ENCODE measurements at places on chromosomes 2 and 18.
A peak's percentile ranks its signal among the peaks of the same experiment; 100 is the strongest.

DNA sequence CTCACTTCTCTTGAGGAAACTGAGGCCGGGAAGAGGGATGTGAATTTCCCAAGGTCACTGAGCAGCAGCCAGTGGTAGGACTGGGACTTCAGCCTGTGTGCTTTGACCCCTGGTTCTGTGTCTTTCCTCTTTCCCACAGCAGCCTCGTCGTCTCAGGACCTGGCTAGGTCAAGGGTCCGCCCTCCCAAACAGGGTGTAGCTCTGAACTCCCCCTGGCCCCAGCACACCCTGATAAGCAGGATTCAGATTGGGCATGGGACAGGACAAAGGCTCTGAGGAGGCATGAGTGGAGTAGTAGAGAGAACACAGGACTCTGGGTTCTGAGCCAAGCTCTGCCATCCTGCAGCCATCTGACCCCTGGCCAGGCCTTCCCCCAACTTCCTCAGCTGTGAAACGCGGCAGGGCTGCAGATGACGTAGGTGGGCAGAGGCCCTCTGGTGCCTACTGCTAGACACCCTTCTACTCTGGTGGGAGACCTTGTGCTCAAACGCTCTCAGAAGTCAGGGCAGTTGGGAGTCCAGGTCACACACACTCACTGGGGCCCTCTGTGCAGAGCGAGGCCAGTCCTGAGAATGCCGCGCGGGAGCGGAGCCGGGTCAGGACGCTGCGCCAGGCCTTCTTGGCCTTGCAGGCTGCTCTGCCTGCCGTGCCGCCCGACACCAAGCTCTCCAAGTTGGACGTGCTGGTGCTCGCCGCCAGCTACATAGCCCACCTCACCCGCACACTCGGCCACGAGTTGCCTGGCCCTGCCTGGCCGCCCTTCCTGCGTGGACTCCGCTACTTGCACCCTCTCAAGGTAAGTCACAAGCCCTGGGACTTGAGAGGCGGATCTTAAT lies 984 bp downstream of the TCF23 start:
- DNase-seq = no peak

GRCh38 chr18:10202845-10203321 lies 251.6 kb upstream of the APCDD1 start:
- no peak for DNase-seq

DNA sequence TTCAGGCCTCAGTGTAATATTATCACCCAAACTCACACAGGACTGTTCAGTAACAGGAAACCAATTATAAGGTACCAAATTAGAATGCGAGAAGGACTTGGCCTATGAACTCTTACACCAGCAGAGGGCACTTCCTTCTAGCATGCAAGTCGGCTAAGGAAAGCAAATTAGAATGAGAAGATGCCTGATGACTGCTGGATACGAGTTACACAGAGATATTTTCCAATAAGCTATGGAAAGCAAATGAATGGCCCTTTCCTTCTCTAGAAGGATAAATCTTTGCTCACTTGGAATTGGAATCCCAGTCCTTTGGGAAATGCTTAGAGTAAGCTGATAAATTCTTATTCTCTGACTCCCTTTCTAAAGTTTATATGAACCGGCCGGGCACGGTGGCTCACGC lies 109.8 kb downstream of the AP1S3 start:
- DNase-seq = peak; percentile 54

DNA sequence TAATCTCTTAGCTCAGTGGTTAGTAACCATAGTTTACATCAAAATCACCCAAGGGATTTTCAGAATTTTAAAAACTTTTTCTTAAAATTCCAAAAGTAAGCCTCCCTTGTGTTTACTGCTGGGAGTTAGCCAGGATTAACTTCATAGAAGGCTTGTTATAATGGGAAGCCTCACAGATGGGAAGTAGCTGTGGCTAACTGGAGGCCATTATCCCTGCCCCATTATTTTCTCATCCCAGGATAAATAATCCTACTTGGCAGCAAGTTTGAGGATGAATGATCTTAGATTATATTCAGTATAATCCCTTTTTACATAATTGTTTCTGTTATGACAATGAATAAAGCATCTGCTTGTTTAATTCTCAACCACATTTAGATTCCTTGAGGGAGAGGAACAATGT lies 25.5 kb downstream of the PLEK start:
- no peak for DNase-seq

GRCh38 chr18:54856105-54856646 lies 27.9 kb downstream of the RAB27B start:
- DNase-seq = no peak

- DNase-seq = no peak
These were observed 32.9 kb upstream of the LYPD6B start for GRCh38 chr2:149005471-149006077.

DNA sequence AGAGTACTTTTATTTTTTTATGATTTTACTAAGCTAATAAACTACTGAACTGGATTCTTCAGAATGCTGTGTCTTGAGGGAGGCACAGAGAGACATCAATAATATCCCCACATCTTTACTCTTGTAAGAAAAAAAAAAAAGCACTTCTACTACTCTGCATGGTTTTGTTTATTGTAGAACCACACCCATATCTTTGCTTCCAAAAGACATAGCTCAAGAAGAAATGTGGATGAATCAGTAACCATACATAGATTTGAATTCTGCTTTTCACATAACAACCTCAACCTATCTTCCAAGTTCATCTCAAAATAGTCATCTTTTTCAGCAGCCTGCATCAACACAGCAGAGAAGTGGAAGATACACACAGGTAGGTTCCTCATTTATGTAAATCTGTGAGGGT lies 12.2 kb upstream of the COL5A2 start:
- no peak for DNase-seq

DNA sequence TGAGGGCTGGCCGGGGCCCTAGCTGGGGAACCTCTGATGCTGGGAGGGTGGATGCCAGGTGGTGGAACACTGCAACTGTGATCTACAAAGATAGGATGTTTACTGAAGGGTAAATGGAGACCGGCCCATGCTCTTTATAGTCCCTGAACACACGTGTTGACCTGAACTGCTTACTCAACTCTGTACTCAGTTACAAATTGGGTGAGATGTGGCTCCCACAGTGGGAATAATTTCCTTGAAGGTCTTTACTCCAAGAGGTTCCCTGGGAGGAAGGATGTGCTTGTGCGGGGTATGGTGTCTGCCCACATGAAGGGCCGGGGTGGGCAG lies 254.1 kb downstream of the PRKCE start:
- no peak for DNase-seq

DNA sequence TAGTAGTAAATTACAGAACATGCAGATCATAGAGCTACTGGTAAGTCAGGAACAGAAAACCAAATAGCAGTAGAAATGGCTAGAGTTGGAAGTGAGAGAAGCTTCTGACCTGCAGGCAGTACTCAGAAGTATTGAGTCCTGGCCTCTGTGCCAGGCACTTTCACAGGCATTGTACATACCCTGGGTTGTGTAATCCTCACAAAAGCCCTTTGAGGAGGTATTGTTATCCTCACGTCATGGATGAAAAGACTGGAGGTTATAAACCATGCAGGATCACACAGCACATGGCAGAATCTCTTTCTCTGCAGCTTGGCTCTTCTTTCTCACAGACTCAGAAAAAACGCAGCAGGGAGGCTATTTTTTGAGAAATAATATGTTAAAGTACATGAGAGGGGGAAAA lies 789.3 kb upstream of the FAM98A start:
- no peak for DNase-seq

DNA sequence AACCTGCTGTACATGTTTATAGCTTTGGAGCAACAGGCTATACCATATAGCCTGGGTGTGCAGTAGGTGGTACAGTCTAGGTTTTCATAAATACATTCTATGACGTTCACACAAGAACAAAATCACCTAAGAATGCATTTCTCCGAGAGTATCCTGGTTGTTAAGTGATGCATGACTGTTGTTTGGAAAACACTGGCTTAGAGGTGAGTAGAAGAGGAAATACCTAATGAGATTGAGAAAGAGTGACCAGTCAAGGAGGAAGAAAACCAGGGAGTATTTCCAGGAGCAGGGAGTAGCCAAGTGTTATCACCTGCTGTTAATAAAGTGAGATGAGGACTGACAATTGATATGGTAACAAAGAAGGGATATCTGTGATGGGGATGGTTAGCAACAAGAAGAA lies 2.9 kb upstream of the ZNF892 start:
- no peak for DNase-seq

- peak; percentile 78 for DNase-seq
These were observed 120.5 kb downstream of the EIPR1 start for GRCh38 chr2:3257166-3257565.

DNA sequence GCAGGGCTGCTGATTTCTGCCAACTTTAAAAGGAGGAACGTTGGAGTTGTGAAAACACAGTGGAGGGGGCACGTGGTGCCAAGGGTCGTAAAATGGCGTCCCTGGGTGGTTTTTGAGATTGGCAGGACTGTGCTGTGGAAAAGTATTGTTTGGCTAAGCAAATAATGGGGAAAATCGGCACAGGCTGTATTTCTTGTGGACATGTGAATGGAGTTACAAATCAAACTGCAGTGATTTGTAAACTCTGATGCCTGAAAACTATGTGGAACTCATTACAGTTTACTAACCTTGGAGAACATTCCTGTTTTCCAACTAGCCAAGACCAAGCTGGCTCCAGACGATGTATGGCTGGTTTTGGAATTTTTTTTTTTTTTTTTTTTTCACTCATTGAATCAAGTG lies 68.7 kb downstream of the KCTD1 start:
- DNase-seq = no peak

DNA sequence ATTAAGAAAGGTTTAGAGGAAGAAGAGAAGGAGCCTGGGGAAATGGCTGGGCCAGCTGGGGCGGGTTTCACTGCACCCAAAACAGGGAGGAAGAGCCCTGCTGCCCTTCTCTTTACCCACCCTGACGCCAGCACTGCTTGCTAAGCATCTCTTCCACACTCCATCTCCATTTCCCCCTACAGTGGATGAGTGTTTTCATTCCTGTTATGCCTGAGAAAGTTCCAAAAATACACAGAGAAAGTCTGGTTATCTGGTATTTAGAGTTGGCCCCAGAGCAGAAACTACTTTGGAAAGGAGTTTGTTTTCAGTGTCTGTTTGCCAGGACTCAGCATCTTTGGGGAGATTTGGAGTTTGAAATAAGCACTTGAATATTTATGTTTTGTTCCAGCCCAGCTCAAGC lies 451.0 kb downstream of the SLC4A3 start:
- DNase-seq = no peak

DNA sequence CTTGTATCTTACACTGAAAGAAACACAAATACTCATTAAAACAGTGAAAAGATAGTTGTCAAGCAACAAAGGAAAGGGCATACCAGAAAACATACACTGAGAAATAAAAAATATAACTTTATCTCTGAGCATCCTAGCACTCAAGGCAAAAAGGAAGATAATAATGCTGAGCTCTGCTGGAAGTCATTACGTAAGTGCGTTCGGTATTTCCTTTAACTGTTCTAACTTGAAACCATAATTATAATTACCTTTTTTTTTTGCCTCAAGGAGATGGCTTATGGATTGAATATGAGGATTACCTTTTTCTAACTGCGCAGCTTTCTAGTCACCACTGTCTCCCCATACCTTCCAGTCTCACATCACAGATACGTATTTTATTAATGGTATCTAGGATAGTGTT lies 308.1 kb downstream of the GBX2 start:
- DNase-seq = no peak

GRCh38 chr18:46447323-46447722 lies 209.7 kb downstream of the LOXHD1 start:
- DNase-seq = no peak

DNA sequence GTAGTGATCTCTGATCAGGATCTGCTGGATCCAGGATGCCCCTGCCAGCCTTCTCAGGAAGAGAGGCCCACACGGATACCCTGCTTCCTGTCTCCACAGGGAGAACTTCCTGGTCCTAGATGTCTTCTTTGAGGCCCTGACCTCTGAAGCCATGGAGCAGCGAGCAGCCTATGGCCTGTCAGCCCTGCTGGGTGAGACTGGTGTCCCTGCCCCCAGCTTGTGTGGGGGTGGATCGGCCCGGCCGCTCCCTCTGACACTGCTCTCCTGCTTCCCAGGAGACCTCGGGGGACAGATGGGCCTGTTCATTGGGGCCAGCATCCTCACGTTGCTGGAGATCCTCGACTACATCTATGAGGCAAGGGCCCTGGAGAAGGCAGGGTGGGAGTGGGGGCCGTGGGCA lies 6.6 kb downstream of the CHPF start:
- DNase-seq = no peak

DNA sequence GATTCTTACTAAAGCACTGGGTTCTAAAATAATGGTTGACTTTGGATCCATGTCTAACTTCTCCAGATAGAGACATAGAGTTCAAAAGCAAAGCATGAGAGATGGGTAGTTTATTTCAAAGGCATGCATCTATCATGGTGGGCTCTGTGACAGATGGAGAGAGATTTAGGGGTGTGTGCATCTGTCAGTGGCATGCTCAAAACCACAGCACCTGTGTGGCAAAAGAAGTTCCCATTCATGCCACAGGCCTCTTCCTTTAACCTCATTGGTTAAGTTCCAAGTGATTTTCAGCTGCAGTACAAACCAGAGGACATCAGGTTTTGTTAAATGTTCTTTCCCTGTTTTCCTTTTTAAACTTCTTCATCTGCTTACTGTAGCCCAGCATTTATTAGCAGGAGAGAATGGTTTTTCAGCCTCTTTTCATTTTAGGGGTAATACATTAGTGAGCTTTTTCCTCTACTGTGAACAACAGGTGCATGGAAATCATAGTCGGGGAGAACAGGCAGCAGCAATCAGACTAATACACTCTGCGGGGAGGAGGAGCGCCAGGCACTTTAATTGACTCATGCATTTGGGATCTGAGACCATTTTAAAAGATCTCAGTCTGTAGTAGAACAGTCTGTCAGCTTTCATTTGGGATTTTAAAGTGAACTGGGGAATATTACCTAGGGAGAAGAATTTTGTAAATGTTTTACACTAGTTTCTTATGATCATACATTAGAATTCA lies 52.4 kb upstream of the UPP2 start:
- peak; percentile 17 for DNase-seq

DNA sequence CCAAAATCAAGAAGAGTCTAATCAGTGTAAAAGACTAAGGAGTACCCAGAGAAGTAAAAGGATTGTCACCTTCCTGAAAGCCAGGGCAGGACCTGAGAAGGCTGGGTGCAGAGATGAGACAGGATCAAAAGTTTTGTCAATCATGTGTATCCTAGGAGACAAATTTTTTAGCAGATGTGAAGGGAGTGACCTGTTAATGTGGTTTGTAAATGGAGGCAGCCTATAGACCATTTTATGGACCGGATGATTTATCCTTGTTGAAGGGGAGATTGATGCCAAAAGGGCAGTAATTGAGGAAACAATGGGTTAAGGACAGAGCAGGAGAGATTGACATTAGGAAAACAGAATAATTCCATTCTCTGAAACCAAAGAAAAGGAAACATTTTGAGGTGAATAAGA lies 813 bp downstream of the NDC80 start:
- no peak for DNase-seq

GRCh38 chr2:144390424-144391020 lies 129.4 kb downstream of the ZEB2 start:
- no peak for DNase-seq

GRCh38 chr2:122009561-122009960 lies 254.1 kb downstream of the TSN start:
- DNase-seq = no peak

GRCh38 chr2:240423788-240424191 lies 11.7 kb upstream of the GPC1 start:
- DNase-seq = no peak

Measured in Ammon's horn (tissue), 1 donor.